ENCODE measurements at places on chromosomes 7 and 10.

DNA sequence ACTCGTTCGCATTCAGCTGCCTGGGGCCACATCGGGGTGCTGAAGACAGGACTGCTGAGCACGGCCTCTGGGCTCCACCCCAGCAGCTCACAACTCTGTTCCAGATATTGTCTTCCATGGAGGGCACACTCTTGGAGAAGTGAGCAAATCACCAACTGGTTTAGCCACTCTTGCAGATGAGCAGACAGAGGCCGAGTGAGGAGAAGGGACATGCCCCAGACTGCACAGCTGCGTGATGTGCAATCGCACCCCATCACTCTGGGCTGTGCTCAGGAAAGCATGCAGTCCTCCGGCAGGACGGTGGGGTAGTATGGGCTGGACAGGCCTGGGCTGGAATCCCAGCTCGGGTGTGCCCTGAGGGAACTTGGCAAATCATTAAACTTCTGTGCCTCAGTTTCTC lies 111.6 kb downstream of the FAM53B start:
- DNase-seq, result no peak

DNA sequence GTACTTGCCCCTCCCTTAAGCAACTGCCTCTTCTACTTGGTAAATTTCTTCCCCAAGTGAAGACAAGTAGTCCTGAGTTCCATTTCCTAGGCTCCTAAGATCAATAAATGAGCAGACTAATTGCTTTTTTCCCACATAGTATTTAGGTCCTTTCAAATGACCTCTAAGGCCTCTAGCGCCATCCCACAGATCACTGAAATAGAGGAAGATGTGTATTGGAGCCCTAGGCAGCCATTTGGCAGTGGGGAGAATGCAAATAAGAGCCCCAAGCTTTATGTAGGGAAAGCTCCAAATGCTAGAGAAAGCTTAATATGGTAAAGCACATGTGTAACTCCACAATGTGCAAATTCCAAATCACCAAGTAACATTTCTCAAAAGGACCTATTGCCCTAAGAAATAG lies 316.5 kb upstream of the PHF14 start:
- DNase-seq, result no peak

DNA sequence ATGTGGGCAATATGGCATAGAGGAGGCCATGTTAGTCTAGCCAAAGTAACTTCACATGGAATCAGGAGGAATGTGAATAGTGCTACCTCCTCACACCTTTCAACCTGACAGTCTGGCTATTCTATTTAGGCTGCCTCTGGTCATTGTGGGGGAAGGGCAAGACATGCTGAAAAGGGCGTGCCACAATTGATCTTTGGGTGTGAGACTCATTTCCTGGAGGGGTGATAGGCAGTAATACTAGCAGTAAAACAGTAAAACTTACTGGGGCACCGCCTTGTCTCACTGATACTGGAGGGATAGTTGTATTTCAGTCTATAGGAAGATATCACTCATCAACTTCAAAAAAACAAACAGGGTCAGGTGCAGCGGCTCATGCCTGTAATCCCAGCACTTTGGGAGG lies 88.7 kb downstream of the TMEM168 start:
- no peak for DNase-seq

DNA sequence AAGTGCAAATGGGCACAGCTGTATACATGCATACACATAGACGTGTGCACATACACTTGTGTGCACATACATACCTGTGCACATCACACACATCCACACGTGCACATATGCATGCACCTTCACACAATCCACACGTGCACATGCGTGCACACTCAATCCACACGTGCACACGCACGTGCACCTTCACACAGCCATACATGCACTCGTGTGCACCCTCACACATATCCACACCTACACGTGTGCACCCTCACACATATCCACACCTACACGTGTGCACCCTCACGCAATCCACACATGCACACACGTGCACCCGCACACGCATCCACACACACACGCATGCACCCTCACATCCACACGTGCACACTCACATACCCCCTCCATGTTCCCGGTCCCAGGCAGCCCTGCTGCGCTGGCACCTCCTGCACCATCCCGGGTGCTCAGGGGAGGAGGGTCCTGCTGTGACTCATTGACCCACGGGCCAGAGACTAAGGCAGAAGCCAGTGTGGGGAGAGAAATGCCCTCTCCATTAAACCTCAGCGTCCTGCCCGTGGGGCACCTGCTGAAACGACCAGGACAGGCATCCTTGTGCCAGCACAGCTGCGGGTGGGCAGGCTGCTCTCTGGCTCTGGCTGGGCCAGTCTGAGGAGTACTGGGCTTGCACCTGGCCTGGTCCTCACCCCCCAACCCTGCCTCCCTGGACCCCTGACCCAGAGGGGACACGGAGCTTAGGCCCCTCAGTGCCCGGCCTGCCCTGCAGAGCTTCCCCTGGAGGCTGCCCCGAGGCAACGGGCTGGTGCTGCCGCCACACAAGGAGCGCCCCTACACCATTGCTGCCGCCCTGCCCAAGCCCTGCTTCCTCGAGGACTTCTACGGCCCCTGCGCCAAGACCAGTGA lies 17.8 kb upstream of the UTF1 start:
- DNase-seq, result no peak

DNA sequence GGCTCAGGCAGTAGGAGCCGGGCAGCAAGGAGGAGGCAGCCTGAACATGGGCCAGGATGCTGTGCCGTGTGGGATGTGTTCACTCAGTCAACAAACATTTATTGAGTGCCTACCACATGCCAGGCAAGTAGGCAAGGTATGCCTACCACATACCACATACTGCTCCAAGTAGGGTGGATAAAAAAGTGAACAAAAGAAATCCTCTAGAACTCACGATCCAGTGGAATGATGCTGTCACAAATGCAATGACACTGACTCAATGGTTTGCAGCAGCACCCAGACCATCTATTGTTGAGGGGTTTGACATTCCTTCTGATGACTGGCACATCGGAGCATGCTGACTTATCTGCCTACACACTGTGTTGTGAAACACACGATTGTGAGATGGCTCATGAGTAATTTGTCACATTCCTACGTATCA lies 413.5 kb downstream of the NRG3 start:
- DNase-seq, result no peak

GRCh38 chr10:130967784-130968183 lies 343.7 kb downstream of the TCERG1L start:
- DNase-seq, result no peak

- no peak for DNase-seq
Measured at GRCh38 chr7:143456992-143457793, 13.9 kb downstream of the TAS2R60 start.

GRCh38 chr10:122997864-122998263 lies 10.7 kb downstream of the IKZF5 start:
- DNase-seq, result no peak

DNA sequence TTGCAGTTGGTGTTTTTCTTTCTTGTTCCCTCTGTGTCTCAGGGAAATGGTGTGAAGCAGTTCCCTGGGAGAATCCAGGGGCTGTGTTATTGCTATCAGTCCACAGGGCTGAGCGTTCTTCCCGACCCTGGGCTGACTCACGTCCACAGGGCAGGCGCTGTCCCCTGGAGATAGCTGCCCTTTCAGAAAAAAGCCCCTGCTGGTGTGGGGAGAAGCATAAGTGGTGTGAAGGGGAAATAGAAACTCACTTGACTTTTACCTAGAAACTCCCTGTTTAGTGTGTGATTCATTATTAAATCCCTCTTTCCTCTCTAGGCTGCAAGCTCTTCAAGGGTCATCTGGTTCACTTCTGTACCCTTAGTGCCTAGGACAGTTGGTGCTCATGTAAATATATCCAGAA lies 63.3 kb upstream of the SMNDC1 start:
- DNase-seq, result no peak

GRCh38 chr10:110873951-110874350 lies 2.2 kb downstream of the PDCD4 start:
- DNase-seq, result no peak

GRCh38 chr7:142365410-142365842 lies 107.6 kb upstream of the PRSS58 start:
- DNase-seq, result no peak

GRCh38 chr7:106767078-106767477 lies 98.0 kb upstream of the PIK3CG start:
- DNase-seq, result no peak

DNA sequence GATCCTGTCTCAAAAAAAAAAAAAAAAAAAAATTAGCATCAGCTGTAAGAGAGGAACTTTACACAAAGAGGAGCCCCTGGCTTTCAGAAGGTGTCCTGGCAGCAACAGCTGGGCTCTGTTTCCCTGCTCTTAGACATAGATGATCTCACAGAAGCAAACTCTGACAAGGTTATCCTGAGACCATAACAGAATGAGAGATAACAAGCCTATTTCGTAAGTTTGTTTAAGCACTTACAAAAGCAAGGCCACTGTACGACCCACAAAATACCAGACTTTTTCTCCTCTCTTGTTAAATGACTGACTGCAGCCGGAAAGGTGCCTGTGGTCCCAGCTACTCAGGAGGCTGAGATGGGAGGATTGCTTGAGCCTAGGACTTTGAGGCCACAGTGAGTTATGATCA lies 33.3 kb upstream of the OTUD1 start:
- DNase-seq, result no peak
